ENCODE measurements at places on chromosomes 5 and 9. TPM values are rescaled to one million over a fixed set of nuclear protein-coding genes. Genes with fewer than 3 reads are reported as not detected.

GRCh38 chr9:121294151-121294743 is 26.3 kb downstream of the GSN start:
- DNase-seq: no peak

GRCh38 chr9:124122813-124123462 is 111.4 kb downstream of the LHX2 start:
- no peak for DNase-seq

Gene IFNA21
- not detected for total RNA-seq

Gene RNF208
- 2.3 TPM for total RNA-seq

Gene GABRA1
- 0.16 TPM for total RNA-seq

DNA sequence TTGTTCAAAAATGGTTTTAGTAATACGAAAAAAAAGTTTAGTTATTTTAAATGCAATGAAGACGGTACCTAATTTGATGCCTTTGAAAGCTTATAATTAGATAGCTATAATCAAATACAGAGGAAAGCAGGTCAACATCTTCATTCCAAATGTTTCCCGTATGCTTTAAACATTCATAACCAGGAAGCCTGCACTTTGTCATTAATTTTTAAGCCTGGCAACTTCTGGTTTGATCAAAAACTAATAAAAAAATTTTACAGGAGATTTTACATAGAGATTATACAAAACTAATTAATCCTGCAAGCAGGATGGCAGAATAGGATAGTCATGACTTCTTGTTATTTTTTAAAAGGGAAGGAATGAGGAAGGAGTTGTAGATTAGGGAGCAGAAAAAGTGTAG is 353.0 kb downstream of the FBXL17 start:
- DNase-seq: no peak

DNA sequence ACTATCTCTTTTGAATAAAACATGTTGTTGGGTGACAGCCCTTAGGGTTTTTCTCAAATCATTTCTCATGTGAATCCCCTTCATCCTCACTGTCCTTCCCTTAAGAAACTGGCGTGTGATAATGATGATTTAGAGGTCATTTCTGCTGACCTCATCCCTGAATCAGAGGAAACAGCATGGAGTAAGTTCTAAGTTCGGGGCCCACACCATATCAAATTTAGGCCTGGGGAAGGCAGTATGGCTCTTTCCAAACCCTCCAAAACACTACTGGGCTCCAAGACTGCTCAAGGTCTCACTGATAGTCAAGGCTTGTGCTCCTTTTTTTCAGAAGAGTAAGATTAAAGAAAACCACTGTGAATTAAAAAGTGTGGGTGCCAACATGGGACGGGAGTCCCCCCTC is 872 bp upstream of the SMIM3 start:
- DNase-seq: no peak

- no peak for DNase-seq
These were observed 35.4 kb upstream of the MSH3 start for GRCh38 chr5:80619086-80619485.

GRCh38 chr5:135715267-135716055 is 119.0 kb upstream of the SLC25A48 start:
- no peak for DNase-seq

GRCh38 chr9:38003946-38004808 is 64.8 kb downstream of the SHB start:
- DNase-seq: no peak

DNA sequence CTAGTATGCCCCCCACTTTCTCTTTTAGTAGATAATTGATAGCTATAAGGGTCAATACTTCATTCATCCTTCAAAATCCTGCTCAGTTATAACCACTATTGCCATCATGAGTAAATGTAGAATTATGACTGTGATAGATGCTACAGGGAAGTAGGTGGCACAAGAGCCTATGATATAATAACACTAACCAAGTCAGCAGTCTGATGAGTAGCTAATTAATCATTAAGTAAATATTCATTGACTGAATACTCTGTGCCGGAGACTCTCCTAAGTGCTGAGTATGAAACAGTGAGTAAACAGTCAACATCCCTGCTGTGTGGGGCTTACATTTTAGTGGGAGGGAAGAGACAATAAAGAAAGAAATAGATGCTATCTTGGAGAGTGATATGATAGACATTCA is 430.3 kb upstream of the ZNF462 start:
- DNase-seq: no peak

Gene MINAR2
- total RNA-seq: not detected

- no peak for DNase-seq
These were observed at the start of gene PCDHGA6 for GRCh38 chr5:141373673-141374317. Gene PCDHGA6, plus strand, starts transcription at chr5:141373891. Its CDS starts 193 bp downstream, at chr5:141374084.

GRCh38 chr9:123742009-123742767 is 187.7 kb downstream of the DENND1A start:
- no peak for DNase-seq

DNA sequence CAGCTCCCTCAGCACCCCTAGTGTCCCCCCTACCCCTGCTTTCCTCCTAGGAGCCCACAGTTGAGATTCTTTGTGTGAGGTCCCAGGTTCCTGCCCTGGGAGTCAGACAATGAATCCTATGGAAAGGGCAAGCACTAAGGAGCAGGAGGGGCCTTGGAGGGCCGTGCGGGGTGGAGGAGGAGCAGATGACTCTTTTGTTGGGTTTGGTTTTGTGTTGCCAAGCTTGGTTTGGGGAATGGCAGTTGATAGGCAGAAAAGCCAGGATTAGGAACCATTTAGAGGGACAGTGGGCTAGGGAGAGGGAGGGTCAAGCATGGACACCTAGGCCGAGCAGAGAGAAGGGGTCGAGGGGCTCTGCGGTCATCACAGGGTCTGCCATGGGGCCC is 61.6 kb upstream of the SPTLC1 start:
- no peak for DNase-seq

DNA sequence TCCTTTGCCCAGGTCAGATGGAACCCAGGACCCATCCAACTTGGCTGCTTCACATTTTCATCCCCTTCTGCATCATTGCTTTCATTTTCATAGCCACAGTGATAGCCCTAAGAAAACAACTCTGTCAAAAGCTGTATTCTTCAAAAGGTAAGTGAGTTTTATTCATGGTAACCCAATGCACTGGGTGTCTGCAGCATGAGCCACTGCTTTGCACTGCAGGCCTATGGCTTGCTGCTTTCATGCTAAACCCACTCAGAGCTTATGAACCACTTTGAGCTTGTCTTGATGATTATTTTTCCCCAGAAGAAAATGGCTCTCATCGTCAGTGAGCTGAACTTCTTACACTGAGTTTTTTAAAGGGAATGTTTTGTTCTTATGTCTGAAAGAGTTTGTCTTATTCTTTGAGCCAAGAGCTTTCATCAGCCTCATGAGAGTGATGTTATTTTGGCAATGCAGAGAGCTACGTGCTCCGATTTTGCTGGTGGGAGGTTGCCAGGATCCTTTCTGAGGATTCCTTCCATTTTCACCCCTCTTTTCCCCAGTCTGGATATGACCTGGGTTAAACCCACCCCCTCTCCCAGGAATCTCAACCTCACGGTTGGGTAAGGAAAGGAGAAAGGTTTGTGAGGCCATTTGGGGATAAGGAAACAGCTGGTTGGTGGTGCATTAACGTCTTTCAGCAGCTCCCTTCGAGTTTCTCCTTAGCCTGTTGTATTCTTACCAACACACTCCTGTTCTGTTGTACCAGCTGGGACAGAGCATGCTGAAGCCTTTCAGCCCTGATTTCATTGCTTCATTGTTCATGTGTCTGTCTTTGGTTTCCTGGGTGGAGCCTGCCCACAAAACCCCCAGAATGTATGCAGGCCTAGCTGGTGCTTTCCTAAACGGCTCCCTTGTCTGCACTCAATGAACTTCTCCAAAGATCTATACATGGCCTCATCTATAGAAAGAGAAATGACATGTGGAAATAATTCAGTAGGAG is 47.6 kb downstream of the PDCD1LG2 start:
- DNase-seq: no peak

GRCh38 chr9:100555471-100555870 is 22.4 kb upstream of the CAVIN4 start:
- DNase-seq: no peak

DNA sequence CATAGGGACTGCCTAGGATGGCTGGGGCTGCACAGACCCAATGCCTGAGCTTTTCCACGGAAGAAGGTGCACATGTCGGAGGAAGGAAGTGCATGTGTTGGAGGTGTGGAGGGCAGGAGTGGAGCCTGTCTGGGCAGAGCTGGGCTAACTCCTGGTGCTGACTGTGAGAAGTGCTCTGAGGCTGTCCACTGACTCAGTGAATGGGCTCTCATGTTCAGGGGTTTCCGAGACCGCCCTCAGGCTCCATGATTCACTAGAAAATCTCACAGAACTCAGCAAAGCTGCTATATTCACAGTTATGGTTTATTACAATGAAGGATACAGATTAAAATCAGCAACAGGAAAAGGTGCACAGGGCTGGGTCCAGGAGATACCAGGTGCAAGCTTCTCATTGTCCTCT is 37.2 kb downstream of the NTNG2 start:
- DNase-seq: no peak

DNA sequence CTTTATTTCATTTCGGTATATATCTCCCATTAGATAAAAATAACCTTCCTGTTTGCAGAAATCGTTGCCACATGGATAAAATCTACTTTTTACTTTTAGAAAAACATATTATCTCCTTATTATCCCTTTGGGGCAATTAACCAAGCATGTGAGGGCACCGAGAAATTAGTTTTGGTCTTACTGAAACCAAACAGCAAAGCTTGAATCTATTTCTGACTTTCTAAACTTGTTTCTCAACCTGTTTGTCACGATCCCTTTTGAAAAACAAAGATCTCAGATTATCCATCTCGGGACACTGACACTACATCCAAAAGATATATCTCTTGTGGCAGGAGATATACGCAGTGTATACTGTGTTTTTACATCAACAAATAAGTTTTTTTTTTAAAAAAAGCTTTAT is 2.3 kb downstream of the TUT7 start:
- no peak for DNase-seq

DNA sequence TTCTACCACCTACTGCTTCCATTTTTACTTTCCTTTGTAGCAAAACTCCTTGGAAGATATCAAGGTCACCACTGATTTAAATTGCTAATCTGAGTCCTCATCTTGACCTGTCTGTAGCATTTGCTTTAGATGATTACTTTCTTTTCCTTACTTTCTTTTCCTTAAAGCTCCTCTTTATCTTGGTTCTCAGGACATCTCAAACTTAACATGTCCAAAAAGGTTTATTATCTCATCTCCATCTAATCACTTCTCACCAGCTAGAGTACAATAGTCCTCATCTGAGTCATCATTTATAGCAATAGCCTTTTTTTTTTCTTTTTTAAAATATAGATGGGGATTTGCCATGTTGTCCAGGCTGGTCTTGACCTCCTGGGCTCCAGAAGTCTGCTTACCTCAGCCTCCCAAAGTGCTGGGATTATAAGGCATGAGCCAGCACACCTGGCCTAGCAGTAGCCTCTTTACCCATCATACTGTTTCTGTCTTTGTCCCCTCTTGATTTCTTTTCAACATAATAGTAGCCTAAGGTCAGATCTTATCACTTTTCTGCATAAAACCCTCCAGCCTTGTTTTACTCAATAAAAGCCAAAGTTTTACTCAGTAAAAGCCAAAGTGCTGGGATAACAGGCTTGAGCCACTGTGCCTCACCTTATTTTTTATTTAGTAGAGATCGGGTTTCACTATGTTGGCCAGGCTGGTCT is 32.9 kb upstream of the GPR21 start:
- no peak for DNase-seq

DNA sequence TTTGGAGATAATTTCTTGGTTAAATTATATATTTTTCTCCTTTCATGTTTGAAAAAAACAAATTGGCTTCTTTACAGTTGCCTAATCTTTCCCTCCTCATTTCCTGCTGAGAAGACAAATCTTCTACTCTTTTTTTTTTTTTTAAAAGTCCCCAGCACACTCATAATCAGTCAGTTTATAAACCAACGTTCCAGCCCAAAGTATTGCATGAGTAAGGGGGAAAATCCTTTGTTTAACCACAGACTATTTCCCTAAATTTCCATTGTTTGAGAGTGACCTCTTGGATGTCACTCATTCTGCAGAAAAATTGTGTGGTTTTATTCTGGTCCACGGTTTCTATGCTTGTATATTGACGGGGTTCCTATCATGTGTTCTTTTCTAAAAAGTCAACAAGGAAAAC is 55.1 kb upstream of the TLR4 start:
- DNase-seq: no peak

Gene PRLR
- total RNA-seq: 95.8 TPM

- DNase-seq: no peak
These were observed 383.7 kb upstream of the POU5F2 start for GRCh38 chr5:94125107-94125506.

DNA sequence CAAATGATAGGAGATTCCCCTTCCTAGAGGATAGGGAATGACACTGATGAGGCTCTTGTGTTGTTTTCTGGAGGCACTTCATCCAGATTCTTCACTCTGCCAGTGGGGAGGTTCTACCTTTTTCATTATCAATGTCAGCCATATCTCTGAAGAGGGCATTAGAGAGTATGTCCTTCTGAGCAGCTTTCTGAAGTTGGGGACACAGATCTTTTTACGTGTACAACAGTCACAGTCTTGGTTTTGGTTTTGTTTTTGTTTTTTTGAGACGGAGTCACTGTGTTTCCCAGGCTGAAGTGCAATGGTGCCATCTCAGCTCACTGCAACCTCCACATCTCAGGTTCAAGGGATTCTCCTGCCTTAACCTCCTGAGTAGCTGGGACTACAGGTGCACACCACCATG is 22.6 kb downstream of the CENPH start:
- no peak for DNase-seq

- DNase-seq: no peak
These were observed 491.2 kb upstream of the TLE4 start for GRCh38 chr9:79080536-79080935.

DNA sequence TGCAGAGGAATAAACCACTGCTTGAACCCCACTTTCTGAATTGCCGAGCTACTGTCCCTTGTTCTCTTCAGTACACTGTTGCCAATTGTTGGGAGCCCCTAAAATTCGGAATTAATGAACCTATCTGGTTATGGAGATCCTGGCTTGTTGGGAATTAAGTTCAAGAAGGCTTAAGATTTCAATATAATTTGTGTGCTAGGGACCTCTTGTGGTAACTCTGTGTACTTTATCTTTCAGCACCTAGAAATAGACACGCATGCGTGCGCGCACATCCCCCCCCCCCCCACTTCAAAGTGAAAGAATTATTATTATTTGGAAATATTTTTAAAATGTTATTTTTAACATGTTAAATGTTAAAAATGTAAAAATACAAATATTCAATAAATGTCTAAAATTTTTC is 53.3 kb upstream of the FAM169A start:
- peak; percentile 60 for DNase-seq

DNA sequence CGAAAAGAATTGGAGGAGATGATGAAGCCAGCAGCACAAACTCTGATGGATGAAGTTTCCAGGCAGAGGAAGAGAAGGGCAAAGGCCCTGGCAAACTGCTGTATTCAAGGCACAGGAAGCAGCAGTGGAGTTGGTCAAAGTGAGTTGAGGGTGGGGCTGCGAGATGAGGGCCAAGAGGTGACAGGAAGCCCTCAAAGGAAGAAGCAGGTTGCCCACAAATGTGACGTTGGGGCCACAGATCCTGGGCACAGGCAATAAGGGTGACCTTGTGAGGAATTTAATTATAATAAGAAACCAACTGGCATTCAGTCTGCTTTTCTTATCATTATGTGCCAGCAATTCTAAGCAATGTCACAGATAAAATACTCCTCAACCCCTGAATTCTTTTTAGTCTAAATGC is 261.8 kb downstream of the CTNND2 start:
- no peak for DNase-seq

- no peak for DNase-seq
These were observed 129.6 kb upstream of the ABCA1 start for GRCh38 chr9:105057551-105057950.

Gene PCDHB3
- 4.1 TPM for total RNA-seq

- DNase-seq: peak; percentile 56
These were observed 119.5 kb downstream of the TRPM3 start for GRCh38 chr9:71001780-71002386.

Gene PCDHGA3
- not detected for total RNA-seq

Gene CLIC3
- total RNA-seq: 9.9 TPM

Gene PCAT7
- total RNA-seq: 12.8 TPM
